Activated CD8-positive, alpha-beta memory T cell treated with anti-CD3 and anti-CD28 coated beads for 4 hours (primary cell): ENCODE measurements at places on chromosomes 2 and 18.

GRCh38 chr2:24012521-24013188 is 2.8 kb downstream of the MFSD2B start:
- no peak for DNase-seq

- no peak for DNase-seq
Measured at GRCh38 chr2:48471048-48471474, 58.9 kb upstream of the STON1 start.

- no peak for DNase-seq
Measured at GRCh38 chr2:240956171-240956934, 42.1 kb upstream of the SNED1 start.

GRCh38 chr2:174158003-174158402 is 90.3 kb downstream of the OLA1 start:
- DNase-seq, result no peak

- DNase-seq, result no peak
Measured at GRCh38 chr2:109304731-109305470, 175.9 kb downstream of the SH3RF3 start.

GRCh38 chr2:201923436-201924328 is 110.0 kb upstream of the FZD7 start:
- no peak for DNase-seq

- no peak for DNase-seq
Measured at GRCh38 chr18:12741351-12741750, 38.5 kb downstream of the PSMG2 start.

GRCh38 chr18:47758000-47758399 is 172.5 kb downstream of the SMAD2 start:
- DNase-seq, result no peak

DNA sequence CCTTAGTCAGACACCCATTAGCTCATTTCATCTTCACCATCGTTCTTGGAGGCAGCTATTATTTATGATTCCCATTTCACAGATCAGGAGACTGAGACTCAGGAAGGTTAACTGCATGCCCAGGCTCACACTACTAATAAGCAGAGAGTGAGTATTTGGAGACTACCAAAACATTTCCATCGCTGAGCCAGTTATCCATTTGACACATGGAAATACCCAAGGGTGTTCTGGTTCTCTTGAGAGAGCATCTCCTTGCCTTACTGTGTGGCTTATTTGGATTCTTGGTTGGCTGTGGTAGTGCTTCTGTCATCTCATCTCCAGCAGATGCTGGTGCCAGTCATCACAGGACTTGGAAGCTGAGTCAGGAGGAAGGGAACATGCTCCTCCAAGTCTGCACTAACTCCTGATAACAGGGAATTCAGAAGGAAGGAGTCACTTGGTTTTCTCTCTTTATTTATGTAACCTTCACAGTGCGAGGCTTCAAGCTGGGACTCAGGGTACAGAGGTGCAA is 55.2 kb downstream of the RASGRP3 start:
- no peak for DNase-seq

- no peak for DNase-seq
Measured at GRCh38 chr18:66792466-66792865, 188.6 kb upstream of the CDH19 start.

DNA sequence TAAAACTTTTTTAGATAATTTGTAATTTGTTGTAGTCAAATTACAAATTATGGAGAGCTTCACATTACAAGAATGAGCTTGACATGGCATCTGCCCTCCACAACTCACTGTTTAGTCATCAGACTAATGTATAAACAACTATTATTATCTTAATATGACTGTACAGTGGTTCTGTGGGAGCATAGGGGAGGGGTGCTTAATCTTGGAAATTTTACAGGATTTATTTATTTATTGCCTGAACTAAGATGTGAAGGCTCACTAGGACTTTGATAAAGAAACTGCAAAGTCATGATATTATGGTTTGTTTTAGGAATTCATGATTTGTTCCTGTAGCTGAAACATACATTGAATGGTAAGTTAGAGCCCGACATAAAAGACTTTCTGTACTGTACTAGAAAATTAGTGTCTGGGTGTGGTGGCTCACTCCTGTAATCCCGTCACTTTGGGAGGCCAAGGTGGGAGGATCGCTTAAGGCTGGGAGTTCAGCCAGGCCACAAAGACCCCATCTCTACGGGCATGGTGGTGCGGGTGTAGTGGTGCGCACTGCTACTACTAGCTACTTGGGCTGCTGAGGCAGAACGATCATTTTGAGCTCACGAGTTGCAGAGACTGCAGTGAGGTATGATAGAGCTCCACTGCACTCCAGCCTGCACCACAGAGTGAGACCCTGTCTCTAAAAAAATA is 2.1 kb downstream of the MARCHF7 start:
- no peak for DNase-seq

DNA sequence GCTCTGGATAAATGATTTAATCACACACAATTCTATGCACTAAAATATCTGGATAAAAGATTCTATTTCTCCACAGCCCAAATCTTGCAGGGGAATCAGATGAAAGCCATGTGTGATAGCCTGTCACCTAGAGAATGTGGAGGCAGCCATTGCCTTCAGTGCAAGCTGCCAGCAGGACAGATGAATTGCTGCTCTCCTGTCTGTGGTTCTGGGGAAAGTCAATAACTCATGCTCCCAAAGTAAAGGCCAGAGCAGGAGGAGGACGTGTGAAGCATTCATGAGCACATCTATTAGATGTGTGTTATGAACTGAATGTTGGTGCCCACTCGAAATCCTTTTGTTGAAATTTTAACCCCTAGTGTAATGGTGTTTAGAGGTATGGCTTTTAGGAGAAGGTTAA is 195.1 kb downstream of the RDH14 start:
- no peak for DNase-seq

DNA sequence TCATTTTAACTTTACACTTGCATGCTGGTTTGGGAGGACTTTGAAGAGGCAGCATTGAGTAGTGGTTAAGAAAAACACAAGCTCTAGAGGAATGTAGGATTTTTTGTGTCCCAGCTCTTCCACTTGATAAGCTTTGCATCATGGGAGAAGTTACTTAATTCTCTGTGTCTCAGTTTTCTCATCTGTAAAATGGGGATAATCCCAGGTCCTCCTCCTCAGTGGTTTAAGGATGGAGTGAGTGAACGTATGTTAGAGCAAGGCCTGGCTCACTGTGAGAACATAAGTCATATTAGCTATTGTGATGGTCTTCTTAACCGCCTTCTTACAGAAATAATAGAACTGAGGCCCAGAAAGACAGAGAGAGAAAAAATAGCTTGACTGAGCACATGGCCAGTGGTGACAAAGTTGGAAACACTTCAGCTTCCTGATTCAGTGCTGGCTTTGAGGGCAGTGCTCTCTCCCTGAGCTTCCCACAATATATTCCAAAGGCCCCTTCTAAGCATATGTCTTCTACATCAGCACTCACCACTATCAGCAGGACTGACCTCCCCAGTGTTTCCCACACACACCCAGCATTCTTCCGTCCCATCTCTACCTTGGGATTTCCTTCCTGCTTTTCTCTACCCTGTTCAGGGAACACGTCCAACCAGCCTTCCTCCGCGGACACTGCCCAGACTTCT is 214.9 kb upstream of the TNP1 start:
- no peak for DNase-seq

DNA sequence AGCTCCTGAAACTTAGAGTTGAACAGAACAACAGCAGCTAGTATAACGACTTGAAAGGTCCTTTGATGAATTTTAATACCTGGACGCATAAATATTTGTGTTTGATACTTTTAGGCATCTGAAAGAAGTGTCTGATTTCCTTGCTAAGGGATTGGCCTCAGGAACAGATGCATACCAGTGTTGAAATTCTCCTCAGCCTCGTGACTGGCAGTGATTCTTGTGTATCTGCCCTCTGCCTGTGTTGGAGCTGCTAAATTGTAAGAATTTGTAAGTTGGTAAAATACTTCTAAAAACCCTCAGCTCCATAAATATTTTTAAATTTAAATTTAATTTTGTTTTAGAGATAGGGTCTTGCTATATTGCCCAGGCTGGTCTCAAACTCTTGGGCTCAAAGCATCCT is 22.4 kb upstream of the SCYGR1 start:
- no peak for DNase-seq

- no peak for DNase-seq
Measured at GRCh38 chr2:237742191-237742590, 56.4 kb upstream of the RBM44 start.

DNA sequence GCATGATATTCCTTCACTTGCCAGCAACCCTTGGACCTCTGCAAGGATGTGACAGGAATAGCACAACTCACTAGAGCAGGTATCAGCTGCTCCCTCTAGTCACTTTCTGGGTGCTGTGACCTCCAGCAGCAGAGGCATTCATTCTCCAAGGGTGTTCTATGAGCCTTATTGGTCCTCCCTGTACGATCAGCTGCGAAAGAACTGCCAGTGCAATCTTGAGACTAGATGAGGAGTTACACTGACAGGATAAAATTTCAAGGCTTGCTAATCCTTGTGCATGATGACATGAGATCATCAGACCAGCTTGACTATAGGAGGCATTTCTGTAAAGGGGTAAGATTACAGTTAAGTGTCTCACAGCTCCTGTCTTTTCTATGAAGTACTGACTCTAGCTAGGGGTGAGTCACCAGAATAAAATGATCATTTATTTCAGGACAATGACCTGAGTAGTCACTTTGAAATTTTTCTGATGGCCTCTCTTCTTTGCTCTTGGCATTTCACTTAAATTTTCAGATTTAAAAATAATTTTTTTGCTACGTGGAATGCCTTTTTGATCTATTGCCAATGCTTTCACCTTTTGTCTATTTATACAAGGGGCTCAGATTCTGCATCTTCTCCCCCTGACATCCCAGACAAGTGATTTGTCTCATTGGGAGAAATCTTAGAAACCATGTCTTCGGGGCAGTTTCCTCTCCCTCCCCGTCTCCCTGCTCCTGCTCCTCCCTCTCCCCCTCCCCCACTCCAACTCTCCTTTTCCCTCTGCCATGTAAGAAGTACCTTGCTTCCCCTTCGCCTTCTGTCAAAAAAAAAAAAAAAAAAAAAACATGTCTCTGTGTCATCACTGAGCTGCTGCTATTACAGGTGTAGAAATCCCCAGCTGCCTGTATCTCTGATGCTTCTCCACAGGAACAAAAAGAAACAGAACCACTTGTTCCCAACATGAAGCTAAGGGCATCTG is 49.2 kb upstream of the FRZB start:
- DNase-seq, result no peak

GRCh38 chr18:77220726-77221125 is 28.9 kb upstream of the GALR1 start:
- no peak for DNase-seq

- no peak for DNase-seq
Measured at GRCh38 chr18:36522509-36522908, 225.0 kb downstream of the FHOD3 start.

DNA sequence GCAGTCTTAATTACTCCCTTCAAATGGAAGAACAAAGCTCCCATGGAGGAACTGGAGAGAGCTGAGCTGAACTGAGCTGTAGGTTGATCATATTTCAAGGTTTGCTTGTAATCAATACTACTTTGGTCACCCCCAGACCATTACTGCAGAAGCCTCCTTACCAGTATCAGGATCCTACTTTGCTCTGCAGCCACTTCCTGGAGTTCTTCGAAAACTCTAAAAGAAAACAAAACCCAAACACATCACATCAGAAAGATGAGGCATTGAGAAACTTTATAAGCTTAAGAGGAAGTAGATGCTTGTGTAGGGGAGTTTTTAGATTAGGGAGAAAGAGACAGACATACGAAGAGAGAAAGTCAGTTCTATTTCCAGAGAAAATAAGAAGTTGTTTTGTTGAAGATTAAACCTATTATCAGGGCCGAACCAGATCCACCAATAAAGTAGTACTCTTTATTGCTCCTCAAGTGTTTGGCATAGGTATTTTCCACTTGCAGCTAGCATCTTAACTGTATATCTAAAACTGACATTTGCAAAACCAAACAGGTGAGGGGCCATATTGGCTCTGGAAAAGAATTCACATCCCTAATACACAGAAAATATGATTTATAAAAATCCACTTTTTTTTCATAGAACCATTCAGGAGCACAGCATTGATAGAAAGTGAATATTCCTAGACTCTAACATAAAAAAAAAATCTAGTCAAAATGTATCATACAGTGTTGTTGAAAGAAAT is 166.9 kb upstream of the KLF7 start:
- no peak for DNase-seq

GRCh38 chr18:12474146-12474545 is 66.4 kb downstream of the PRELID3A start:
- no peak for DNase-seq

DNA sequence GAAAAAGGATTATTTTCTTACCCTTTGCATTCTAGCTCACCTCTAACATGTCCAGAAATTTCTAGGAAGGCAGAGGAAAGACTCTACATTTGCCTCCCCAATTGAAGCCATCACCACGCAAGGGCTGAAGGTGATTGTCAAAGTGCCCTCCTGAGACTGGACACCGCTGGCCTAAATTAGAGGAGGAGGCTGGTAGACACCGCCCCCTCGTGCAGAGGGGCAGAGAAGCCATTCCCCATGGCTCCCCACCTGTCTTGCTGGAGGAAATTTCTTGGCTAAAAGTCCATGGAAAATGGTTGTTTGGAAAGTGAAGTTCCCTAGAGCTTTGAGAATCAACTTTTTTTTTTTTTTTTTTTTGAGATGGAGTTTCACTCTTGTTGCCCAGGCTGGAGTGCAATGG is 31.3 kb upstream of the CREB1 start:
- no peak for DNase-seq

GRCh38 chr2:42254186-42254895 is 85.2 kb downstream of the EML4 start:
- DNase-seq, result no peak

GRCh38 chr2:218962859-218963492 is 3.5 kb downstream of the CDK5R2 start:
- DNase-seq, result no peak
